ENCODE measurements at places on chromosomes 6 and 20. TPM values are rescaled to one million over a fixed set of nuclear protein-coding genes. Genes with fewer than 3 reads are reported as not detected.

DNA sequence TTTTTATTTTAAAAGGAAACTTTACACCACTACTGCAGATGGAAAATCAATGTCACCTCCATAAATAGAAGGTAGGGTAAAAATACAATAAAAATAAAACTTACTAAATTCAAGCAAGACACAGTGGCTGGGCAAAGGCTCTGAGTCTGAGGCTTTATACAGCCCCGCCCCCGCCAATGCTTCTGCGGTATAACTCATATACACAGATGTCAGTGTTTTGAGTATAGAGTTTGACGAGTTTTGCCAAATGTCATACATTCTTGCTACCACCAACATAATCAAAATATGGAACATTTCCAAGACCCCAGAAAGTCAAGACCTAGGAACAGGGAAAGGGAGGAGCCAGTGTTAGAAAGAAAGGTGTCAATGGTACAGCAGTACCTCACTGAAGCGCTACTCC is 12.8 kb downstream of the NFATC2 start:
- no peak for DNase-seq

DNA sequence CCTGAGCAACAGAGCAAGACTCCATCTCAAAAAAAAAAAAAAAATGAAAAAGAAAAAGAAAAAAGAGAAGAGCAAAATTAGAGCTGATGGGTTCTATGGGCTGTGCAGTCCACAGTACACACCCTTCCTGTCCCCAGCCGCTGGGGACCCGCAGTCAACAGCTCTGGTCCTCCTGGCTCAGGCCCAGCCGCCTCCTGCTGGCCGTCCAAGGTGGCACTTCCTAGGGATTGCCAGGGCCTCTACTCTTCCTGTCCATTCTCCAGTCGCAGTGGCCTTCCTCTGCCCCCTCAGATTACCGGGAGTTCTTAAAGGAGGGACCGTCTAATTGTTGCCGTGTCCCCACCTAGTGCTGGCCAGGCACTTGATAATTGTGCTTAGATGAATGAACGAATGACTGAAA is 41.7 kb downstream of the TMEM242 start:
- no peak for DNase-seq

GRCh38 chr6:124974771-124975377 is 12.6 kb downstream of the RNF217 start:
- DNase-seq: no peak

GRCh38 chr20:40961686-40962640 is 66.7 kb upstream of the TOP1 start:
- no peak for DNase-seq

The OR2J3 gene
- not detected for total RNA-seq

The RBM24 gene
- not detected for total RNA-seq

Measured in GM12878 (cell line).